ENCODE measurements at places on chromosomes 6 and 20. TPM values are rescaled to one million over a fixed set of nuclear protein-coding genes. Genes with fewer than 3 reads are reported as not detected.

AGPAT4 gene
- 11.1 TPM for total RNA-seq

CRISP3 gene
- total RNA-seq: not detected

HLA-A gene
- total RNA-seq: 479 TPM

LY86 gene
- 8.3 TPM for total RNA-seq

ELOVL4 gene
- 1.2 TPM for total RNA-seq

SAPCD1 gene
- 1.5 TPM for total RNA-seq

IL17A gene
- not detected for total RNA-seq

POM121L2 gene
- not detected for total RNA-seq

FAM83C gene
- not detected for total RNA-seq

ABHD16A gene
- total RNA-seq: 48.6 TPM

ADGRF5 gene
- 17.4 TPM for total RNA-seq

CST7 gene
- total RNA-seq: 6.1 TPM

EBF4 gene
- 15.6 TPM for total RNA-seq

AVP gene
- not detected for total RNA-seq

PSMB8 gene
- 24.5 TPM for total RNA-seq

FAM110A gene
- total RNA-seq: 6.9 TPM

RAMACL gene
- total RNA-seq: 10.8 TPM

SFTA2 gene
- not detected for total RNA-seq

GDAP1L1 gene
- not detected for total RNA-seq

SCRT2 gene
- total RNA-seq: not detected

PRSS16 gene
- not detected for total RNA-seq

LSM14B gene
- 32.6 TPM for total RNA-seq

SLC22A16 gene
- total RNA-seq: not detected

SLC17A9 gene
- 3.9 TPM for total RNA-seq

NUDT3 gene
- 51.6 TPM for total RNA-seq

PLCB4 gene
- 52.9 TPM for total RNA-seq

LPA gene
- 0.22 TPM for total RNA-seq

PHF20 gene
- total RNA-seq: 76.8 TPM

RAET1L gene
- total RNA-seq: not detected

All from tibial nerve (tissue), 4 donors.